ENCODE measurements at places on chromosomes 5 and 9.

GRCh38 chr5:43296835-43297234 is 16.4 kb downstream of the HMGCS1 start:
- no peak for DNase-seq

GRCh38 chr5:157959370-157959769 is 100.4 kb upstream of the CLINT1 start:
- no peak for DNase-seq

DNA sequence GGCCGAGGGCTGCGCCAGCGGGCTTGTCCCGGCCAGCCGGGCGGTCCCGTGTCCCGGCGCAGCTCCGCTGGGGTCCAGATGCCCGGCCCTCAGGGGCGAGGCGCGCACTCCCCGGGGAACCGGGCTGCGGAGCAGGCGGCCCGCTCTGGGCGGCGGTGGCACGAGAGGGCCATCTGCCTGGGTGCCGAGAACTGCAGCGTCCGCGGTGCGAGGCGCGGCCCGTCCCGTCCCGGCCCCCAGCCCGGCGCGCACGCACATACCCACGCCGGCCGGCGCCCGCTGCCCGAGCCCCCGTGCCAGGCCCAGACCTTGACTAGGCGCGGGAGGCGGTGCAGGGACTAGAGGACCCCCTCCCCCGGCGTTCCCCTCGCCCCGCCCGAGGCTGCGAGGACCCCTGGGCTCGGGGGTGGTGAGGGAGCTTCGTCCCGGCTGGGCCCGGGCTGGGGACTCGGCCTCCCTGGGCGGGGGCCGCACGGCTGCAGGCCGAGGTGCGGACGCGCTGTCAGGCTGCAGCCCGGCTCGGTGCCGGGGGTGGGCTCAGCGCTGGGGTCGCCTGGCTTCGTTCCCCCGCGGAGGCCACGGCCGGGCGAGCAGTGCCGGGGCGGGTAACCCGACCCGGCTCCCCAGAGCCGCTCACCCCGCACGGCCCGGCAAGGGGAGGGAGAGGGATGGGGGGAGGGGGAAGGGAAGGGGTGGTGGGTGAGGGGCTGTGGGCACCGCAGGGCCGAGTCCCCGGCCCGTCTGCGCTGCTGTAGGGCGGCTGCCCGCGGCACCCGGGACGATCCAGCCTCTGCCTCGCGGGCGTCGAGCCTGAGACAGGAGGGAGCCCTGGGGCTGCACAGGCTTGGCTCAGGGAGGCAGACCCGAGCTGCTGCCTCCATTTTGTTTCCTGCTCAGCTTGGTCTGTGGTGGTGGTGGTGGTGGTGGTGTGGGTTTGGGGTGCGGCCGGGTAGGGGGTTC is 1.2 kb upstream of the NSD1 start:
- no peak for DNase-seq

DNA sequence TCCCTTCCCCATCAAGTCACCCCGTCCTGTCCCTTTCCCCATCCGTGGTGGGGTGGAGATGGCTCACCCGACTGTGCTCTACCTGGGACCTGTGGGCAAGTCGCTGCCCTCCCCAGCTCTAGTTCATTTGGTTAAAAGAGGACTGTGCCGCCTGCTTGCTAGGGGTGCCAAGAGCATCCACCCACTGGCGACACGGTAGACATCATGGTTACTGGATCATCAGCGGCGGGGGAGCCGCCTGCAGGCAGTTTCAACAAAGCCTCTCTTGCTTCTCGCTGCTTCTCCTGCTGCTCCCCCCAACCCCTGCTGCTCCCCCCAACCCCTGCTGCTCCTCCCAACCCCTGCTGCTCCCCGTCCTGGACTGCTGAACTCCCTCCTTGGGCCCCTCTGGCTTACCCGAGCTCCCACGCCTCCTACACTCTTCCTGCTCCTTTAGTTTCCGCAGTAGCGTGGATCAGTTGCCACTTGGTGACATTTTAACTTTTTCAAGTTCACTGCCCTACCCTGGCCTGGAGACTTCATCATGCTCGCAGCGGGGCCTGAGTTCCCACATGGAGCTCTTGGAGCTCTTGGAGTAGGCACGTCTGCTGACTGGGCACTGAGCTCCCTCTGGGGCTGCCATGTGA is 22.0 kb upstream of the SCGB3A1 start:
- no peak for DNase-seq

DNA sequence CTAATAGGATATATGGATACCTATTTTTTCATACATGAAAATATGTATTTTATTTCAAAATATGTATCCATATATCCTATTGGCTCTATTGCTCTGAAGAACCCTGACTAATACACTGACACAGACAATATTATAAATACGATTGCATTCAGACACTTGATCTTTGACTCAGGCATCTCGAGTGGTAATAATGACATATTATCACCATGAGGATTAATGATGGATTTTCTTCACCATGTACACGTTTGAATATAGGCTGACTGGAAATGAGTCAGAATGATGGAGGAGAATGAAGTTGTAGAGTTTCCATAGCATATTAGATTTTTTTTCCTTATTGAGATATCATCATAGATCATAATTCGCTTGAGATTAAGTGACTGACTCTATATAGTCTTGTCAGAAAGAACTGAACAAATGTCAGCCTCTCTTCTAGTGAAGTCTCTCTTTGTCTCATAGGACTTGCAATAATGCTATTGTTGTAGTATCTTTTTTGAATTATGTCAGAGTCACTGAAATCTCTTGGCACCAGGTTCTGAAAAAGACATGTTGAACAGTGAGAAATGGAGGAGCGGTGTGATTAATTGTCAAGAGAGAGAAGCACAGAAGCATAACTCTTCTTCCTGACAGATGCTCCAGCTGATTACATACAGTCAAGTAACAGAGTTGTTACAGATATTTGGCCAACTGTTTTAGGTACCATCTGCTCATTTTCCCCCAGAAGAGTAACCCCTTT is 41.4 kb upstream of the SLCO6A1 start:
- no peak for DNase-seq

DNA sequence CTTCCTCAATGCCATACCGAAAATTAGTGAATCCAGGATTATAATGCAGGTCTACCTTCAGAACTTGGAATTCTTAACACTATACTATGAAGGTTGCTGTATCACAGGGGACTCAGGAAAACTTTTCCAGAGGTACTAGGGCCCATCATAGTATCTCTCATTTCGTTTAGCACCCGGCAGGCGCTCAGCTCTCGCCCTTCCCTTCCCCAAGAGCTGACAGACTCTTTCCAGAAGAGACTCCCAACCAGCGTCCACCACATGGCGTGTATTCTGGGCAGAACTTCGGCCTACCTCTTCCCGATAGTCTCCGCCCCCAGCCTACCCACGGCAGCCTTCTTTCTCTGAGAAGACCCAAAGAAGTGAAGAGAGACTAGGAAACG is 271 bp downstream of the NOL8 start:
- DNase-seq: no peak

DNA sequence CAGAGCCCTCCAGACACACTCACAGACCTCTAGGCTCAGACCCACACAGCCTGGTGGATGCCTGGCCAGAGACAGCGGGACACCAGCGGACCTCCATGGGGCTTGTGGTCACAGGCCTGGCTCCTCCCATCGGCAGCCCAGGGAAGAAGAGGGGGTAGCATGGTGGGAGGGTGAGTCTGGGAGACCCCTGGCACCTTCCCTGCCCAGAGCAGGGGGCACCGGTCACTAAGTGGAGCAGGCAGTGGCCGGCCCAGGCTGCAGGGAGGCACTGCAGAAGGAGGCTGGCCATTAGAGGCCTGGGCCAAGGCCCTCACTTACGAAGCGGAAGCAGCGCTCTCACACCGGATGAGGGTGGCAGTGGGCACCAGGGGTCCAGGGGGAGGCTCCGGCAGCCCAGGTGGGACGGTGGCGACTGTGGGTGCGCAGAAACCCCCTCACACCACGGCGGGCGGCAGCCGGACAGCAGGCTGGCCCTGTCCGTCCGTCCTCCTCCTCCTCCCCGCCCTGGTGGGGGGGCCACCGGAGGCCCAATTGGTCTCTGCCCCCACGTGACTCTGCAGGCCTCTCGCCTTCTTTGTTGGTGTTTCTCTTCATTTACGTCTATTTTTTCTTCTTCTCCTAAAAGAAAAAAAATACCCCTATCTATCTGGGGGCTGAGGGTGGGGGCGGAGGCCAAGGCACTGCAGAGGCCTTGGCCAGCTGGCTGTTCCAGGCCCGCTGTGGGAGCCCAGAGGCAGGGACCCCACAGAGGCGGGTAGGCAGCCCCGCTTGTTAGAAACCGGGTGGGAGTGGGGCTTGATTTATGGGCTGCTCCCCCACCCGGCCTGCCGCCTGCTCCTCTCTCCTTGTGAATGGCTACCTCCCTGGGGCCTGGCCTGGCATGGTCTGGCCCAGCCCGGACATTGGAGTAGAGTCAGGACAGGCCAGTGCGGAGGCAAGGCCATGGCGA is at the start of gene NR5A1:
NR5A1 (minus strand) TSS at position 469 of the 949 bp plus-strand sequence. CDS start 4,004 bp downstream, outside the sequence.
- no peak for DNase-seq

- no peak for DNase-seq
Measured at GRCh38 chr5:144798595-144798994, 627.9 kb downstream of the KCTD16 start.

- no peak for DNase-seq
Measured at GRCh38 chr5:171418982-171419687, at the start of gene FGF18. Gene FGF18, plus strand, starts transcription at chr5:171419647. Its CDS starts 553 bp downstream, at chr5:171420200.

GRCh38 chr9:90905822-90906221 is 104.2 kb downstream of the SYK start:
- no peak for DNase-seq

- DNase-seq: no peak
Measured at GRCh38 chr5:32565145-32565544, 20.2 kb upstream of the SUB1 start.

- DNase-seq: no peak
Measured at GRCh38 chr9:4097515-4097914, 202.4 kb downstream of the GLIS3 start.

DNA sequence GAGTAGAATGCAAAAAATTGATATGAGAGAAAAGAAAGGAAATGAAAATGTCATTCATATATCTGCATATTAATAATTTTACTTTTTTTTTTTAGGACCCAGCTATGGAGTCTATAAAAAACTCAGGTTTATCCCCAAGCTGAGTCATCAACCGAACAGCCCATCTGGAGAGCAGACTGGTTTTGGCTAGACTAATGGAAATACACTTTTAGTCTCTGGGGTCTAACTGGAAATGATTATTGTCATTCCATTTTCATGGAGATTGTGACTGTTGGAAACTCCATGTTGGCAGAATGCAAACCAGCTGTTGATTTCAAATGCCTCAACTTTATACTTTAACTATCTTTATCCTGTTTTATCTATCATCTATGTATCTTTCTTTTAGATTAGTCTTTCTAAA is 28.7 kb downstream of the ANXA1 start:
- no peak for DNase-seq

GRCh38 chr5:112552791-112553190 is 133.7 kb upstream of the EPB41L4A start:
- no peak for DNase-seq

DNA sequence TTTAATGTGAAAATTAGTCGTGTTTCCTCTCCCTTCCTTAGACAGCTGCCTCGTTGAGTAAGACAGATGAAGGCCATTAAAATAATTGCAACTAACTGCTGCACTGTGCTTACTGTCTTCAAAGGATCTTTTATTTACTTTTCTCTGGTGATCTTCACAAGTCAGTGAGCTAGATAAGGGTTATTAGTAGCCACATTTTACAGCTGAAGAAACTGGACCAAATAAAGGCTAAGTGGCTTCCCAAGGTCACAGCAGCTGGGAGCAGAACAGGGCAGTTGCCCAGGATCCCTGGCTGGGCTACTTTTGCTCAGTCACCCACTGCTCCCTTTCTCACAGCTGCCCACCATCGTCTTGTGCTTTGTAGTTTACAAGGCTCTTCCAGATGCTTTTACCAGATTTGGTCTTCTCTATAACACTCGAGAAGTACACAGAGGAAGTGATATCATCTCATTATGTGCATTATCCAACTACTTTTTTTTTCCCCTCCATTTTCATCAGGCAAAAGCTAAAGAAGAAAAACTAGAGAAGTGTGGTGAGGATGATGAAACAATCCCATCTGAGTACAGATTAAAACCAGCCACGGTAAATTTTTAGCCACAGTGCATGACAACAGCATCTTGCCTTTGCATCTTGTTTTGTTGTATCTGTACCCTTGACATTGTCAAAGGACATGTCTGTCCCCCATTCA is 61.8 kb downstream of the ERAP1 start:
- DNase-seq: no peak

DNA sequence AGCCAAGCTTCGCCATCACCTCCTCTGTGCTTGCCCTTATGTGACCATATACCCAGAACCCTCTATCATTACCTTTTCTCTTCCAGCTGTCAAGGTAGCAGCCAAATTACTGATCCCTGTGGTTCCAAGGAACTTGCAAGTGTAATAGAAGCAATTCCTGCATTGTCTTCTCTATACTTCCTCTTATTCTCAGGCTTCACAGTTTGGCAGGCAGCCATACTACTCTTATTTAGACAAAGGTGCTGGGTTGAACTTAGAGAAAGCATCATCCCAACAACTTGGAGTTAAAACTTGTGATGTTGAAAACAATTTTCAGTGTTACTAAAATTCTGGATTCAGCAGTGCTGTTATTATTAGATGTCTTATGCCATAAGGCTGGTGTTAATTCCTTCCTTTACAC is 93.2 kb downstream of the NLN start:
- no peak for DNase-seq

GRCh38 chr9:115922444-115922843 is 231.1 kb upstream of the PAPPA start:
- no peak for DNase-seq
